HCEC 1CT (cell line): ENCODE measurements at places on chromosomes 13 and 19.

- no peak for DNase-seq
These were observed 59.3 kb downstream of the PEPD start for GRCh38 chr19:33462112-33462791.

DNA sequence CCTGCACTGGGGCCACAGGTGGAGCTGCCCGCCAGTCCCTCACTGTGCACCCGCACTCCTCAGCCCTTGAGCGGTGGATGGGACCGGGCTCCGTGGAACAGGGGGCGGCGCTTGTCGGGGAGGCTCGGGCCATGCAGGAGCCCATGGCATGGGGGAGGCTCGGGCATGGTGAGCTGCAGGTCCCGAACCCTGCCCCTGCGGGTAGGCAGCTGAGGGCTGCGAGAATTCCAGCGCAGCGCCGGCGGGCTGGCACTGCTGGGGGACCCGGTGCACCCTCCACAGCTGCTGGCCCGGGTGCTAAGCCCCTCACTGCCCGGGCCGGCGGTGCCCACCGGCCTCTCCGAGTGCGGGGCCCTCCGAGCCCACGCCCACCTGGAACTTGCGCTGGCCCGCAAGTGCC lies 877.5 kb upstream of the PCDH9 start:
- no peak for DNase-seq

DNA sequence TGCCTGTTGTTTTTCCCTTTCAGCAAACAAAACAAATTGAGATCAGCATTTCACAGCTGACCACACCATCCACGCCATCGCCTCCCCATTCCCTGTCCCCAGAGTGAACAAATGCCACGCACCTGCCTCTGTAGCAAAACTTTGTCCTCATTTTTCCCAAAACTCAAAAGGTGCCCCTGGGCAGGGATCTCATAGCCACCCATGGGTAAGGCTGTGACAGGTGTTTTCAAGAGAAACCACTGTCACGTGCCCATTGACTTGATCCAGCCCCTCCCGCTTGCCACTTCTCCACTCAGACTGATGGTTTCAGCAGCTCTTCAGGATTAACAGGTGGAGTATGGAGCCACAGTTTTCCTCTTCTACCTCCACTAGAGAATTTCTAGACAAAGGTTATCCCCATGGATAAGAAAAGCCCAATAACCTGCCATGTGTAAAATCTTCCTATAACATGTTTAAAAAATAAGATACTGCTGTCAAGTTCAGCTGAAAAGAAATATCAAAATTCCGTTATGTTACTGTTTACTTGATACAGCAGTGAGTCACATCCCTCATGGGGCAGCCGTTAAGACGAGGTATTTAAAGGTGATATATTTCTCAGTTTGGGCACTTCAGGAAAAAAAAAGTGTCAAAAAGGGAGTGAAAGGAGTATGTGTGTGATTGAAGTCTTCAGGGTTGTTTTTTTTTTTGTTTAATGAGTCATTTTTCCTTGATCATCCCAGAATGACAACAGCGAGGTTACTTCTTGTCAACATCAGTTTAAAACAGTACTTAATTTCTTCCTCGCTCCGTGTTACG lies 63.5 kb upstream of the GPR183 start:
- no peak for DNase-seq

DNA sequence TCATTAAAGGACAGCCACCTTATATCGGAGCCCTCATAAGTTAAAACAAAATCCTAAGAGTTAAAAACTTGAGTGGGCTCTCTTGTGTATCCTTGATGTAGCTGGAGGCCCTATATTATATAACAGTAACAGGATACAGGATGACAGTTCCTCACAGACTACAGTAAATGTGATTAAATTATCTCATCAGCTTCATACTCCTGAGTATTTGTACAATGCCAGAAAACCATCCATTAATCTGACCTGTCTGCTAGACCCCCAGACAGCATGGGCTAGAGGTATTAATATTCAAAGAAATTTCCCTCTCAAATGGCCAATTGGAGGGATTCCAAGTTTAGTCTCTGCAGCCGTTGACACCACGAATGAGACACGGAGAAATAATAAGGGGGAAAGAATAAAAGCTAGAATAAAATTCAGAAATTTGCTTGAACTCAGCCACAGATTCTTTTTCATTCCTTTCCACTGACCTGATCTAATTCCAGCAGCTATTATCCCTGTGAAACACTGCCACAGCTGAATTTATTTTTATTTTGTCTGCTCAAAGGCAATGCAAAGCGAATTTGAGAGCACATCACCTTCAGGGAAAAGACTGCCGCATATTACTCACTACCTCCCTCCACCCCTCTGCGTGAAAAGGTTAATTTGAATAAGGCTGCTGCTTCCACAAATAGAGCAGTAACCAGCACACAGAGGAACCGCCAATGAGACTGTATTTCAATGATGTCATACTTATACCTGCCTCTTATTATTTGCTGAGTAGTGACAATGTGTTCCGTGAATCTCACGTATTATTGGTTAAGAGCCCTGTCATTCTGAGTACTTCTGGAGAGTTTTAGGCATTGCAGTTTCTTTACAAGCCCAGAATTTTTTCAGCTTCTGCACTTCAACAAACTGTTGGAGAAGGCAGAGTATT lies 155.9 kb upstream of the KLF12 start:
- peak; percentile 83 for DNase-seq

GRCh38 chr13:33188093-33188882 lies 97.3 kb downstream of the STARD13 start:
- DNase-seq = peak; percentile 45

DNA sequence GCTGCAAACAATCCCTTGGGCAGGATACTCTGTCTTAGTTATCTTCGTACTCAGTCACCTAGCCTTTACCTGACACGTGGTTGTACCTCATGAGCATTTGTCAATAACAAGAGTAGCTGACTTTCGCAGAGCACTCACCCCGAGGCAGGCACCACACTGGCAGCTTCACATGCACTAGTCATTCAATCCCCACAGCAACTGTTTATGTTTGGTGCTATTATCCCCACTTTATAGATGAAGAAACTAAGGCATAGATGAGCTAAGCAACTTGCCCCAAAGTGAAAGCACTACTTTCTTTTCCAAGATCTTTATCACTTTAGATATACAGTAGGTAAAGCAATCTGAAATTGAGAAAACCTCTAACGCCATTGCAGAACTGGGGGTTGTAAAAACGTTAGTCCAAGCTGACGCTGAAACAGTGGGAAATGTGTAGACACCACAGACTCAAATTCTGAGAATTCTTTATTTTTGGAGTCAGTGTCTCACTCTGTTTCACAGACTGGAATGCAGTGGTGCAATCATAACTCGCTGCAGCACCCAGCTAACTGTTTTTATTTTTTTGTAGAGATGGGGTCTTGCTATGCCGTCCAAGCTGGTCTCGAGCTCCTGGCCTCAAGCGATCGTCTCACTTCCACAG lies 446.0 kb downstream of the FOXO1 start:
- peak; percentile 19 for DNase-seq

DNA sequence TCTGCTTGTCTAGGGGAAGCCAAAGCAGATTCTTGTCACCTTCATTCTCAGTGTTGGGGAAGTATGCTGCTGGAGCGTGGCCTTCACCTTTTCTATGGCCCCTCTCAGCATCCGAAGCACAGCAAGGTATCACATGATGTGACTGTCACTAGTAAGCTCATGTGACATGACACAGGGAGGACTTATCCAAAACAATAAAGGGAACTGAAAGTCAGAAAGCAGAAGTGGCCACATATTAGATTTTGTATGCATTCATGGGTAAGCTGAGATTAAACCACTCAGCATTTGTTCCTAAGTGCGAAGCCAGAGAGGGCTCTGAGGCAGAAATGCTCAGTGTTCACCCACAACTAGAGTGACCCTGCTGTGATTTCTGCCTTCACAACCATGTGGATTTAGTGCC lies 72.8 kb upstream of the PCDH8 start:
- no peak for DNase-seq

DNA sequence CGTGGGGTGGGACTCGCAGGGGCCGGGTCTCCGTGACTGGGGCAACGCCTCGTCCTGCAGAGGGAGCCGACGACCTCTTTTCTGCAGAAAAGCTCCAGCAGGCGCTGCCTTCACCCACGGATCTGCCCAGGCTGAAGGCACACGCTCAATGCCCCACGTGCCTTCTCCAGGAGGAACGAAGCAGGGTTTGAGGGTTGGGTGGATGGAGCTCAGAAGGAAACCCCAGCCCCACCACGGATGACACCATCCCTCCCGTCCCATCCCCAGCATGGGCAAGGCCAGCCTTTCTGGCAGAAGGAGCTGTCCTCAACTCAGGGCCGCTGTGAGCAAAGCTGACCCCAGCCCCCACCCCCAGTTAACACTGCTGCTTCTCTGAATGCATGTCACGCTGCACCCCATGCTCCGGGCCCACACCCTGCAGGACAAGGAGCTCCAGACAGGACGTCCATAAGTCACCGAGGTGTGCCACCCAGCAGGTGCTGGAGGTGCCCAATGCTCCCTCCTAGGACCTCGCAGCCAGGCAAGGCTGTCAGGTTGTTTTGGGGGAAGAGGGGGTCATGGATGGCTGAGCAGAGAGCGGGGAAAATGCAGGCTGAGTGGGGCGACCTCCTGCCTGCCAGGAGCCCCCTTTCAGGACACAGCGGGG lies 7.4 kb downstream of the C19orf25 start:
- DNase-seq = no peak

DNA sequence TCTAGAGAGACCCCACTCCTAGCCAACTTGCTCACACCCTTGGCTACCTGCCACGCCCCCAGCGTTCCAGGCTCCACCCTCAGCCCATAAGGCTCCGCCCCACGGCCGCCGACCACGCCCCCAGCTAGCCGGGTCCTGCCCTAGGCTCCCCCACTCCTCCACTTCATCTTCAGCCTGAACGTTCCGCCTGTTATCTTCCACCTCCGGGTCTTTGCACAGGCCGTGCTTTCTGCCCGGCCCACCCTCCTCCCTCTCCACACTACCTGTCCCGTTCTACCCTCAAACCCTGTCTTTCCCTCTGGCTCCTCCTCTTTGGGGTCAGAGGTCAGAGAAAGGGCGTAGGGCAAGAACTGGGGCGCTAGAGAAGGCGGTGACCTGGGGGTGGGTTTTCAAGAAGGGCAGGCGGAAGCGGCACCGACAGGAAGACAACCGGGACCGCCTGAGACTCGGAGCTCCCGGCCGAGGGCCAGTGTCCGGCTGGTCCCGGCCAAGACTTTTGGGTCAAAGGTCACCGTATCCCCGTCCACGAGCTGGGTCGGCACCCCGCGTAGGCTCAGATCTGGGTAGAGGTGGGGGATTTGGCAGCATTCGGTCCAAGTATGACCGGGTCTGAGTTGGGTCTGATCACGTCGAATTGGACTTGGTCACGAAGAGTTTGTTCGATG lies 2.2 kb downstream of the PDE4C start:
- no peak for DNase-seq

- no peak for DNase-seq
These were observed 34.9 kb downstream of the PAK4 start for GRCh38 chr19:39160523-39160861.

- no peak for DNase-seq
These were observed 18.0 kb downstream of the VAV1 start for GRCh38 chr19:6790194-6791128.

GRCh38 chr13:101817898-101818297 lies 365.4 kb downstream of the ITGBL1 start:
- no peak for DNase-seq

- DNase-seq = peak; percentile 83
These were observed 6.5 kb downstream of the NKPD1 start for GRCh38 chr19:45154064-45154827.

- DNase-seq = no peak
These were observed 131.2 kb downstream of the IRS2 start for GRCh38 chr13:109655206-109655600.

- DNase-seq = no peak
These were observed 111.1 kb downstream of the DNAJC3 start for GRCh38 chr13:95788100-95788463.

DNA sequence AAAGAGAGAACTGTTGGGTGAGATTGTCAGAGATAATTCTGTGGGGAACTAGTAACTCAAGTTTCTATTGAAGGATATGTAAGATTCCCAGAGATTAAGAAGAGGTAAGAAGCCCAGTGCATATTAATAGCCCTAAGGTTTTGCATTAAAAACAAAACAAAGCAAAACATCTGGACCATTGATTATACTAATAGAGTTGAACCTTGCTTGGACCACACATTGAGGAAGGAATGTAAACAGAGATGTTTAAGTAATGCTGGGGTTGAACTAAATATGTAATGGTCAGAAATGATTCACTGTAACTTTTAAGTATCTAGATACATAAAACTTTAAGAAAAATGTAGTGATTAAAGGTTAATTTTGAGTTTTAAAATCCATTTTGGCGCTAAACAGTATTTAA lies 1770.0 kb downstream of the PCDH9 start:
- DNase-seq = peak; percentile 23

- DNase-seq = no peak
These were observed 63.2 kb downstream of the GPC6 start for GRCh38 chr13:93289842-93290241.

DNA sequence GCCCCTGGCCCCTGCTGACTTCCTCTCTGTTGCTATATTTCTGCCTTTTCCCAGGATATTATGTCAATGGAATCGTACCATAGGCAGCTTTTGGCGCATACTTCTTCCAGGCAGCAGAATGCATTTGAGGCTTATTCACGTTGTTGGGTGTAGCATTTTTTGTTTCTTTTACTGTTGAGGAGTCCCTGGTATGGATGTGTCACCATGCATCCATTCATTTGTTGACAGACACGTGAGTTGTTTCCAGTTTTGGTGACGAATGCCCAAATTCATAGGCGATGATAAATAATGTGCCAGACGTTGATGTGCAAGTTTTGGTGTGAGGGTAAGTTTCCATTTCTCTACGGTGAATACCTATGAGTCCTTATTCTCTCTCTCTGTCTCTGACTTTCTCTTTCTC lies 5.0 kb downstream of the NFILZ start:
- DNase-seq = no peak
